ENCODE measurements at places on chromosomes 4 and X.

GRCh38 chrX:45758738-45759397 is 558.2 kb upstream of the DIPK2B start:
- no peak for DNase-seq

- DNase-seq: no peak
These were observed 304.4 kb upstream of the SLIT2 start for GRCh38 chr4:19947349-19947748.

DNA sequence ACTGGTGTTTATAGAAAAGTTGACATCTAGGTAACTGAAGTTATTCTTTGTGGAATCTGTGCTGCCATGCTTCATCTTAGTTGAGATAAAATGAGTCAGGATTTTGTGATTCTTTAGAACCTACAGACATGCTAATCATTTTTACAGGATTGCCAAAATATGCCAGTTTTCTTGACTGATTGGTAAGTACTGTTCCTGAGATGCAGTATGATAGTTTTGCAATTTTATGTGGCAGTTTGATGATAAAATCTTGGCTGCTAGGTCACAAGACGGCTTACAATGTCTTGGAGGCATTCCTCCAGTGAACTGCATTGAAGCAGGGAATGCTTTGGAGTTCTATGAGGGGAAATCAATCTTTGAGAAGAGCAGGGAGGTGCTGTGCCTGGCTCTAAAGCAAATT is 104.4 kb upstream of the ESX1 start:
- DNase-seq: no peak

GRCh38 chr4:1291996-1292702 is 2.5 kb downstream of the MAEA start:
- DNase-seq: peak; percentile 22

DNA sequence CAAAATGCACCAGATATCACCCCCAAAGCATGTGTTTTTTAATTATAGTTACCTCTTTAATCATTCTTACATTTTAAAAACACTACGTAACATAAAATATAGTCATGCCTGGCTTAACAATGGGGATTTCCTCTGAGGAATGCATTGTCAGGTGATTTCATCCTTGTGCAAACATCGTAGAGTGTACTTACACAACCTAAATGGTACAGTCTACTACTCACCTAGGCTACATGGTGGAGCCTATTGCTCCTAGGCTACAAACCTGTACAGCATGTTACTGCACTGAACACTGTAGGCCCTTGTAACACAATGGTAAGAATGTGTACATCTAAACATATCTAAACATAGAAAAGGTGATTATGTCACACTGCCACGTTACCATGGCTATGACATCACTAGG is 208.6 kb downstream of the SPOCK3 start:
- DNase-seq: no peak

GRCh38 chrX:50206753-50207152 is 2.2 kb downstream of the CCNB3 start:
- no peak for DNase-seq

DNA sequence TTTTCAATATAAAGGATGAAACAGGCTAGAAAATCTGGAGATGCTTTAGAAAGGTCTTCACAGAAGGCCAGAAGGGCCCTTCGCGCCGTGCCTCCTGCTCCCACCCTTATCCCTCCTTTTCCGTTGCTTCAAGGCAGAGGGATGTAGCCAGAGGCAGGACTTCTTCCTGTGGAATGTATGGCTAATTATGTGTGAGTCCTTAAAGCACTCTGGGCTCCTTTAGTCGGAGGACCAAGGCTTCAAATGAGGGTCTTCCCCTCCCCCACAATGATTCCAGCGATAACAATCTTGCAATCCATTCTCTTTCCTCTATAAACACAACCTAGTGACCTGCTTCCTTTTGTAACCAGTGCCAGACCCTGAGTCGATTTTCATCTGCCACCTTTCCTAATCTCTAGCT is 103.5 kb downstream of the GPC3 start:
- DNase-seq: no peak

DNA sequence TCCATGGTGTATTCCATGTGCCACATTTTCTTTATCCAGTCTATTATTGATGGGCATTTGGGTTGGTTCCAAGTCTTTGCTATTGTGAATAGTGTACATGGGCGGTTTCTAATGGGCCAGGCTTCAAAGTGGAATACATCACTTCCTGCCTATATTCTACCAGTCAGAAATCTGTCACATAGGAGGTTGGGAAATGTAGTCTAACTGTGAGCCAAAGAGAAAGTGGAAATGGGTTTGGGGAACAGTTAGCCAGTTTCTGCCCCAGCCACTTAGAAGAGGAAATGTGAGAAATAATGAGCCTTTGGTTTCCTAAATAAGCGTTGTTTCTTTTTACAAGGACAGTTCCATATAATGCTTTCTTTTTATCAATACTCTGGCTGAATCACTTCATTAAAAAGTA is 85.1 kb upstream of the AP1S2 start:
- no peak for DNase-seq

- DNase-seq: no peak
These were observed 44.4 kb downstream of the DIAPH2 start for GRCh38 chrX:96729053-96729452.

DNA sequence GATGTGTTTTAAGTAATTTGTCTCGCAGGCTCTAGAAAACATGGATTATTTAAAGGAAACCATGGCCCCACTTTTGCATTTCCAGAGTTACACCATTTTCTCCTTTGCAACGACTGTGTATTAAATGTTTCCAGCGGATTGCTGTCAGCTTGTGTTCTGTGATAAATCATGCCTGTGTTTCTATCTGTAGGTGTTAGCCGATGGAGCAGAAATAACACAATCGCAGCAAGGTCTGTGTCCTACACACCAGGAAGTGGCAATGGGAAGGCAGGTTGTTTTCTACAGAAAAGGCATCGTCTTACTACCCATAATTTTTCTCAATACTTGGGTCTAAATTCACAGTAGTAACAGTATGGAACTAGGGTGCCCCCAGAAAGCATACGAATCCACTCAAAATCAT is 590.1 kb downstream of the NLGN4X start:
- no peak for DNase-seq

DNA sequence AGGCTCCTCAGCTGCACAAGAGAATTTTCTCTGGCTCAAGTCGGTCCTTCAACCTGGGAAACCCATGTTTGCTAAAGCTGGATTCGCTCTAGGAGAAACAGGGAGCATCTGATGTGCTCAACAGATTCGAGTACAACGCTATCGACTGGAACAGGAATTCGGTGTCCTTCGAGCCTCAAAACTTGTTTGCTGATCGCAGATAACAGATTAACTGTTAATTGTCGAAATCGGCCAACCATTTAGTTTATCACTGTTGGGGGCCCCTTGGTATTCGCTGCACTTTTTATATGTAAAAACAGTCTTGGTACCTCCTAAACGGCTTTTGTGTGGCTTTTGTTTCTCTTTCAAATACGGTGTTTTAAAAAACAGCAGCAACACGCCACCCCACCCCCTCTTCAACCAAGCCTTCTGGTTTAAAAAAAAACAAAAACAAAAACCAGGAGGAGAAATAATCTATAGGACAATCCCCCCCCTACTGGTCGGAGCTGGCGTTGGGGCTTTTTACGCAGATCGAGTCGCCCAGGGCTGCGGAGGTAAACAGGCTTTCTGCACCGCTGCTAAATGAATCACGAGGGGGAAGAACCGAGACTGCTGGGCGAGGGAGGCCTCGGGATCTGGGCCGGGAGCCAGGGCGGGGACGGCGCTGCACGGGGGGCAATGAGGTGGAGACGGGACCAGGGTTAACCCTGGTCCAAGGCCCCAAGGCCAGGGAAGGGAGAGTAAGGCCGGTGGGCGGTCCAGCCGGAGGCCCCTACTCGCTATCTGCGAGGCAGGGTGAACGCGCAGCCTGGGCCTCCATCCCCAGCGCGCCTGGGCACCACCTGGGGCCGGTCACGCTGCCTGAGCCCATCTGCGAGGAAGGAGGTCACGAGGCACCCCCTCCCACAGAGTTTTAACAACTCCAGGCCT is 71.7 kb upstream of the BCOR start:
- DNase-seq: peak; percentile 75

DNA sequence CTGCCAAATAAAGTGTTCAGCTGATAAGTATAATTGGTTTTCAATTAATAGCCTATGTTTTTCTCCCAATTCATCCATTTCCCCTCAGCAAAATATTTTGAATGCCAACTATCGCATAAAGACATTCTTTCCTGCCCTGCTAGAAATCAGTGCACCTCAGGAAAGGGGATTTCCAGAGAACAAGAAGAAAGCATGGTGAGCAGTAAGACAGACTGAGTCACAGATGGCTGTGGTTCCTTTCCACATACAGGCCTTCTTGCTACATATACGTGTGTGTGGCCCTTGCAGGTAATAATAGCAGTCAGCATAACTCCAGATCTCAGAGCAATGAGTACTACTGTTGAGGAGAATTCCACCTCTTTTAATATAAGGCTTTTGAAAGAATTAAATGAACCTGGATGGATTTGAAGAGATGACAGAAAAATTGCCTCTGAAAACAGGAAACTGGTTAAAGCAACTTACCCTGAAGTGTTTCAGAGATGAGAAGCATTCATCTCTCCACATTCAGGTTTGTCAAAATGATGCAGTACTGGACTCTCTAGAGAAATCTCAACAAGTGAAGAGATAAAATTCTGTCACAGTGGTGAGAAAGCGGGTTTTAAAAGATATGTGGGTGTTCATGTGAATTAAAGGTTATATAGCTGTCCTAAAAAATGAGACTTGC is 13.6 kb downstream of the GASK1B start:
- DNase-seq: no peak

GRCh38 chrX:39753293-39753996 is 344.3 kb downstream of the BCOR start:
- DNase-seq: no peak

- DNase-seq: peak; percentile 49
These were observed 1.8 kb upstream of the BCORL1 start for GRCh38 chrX:129980540-129981199.

DNA sequence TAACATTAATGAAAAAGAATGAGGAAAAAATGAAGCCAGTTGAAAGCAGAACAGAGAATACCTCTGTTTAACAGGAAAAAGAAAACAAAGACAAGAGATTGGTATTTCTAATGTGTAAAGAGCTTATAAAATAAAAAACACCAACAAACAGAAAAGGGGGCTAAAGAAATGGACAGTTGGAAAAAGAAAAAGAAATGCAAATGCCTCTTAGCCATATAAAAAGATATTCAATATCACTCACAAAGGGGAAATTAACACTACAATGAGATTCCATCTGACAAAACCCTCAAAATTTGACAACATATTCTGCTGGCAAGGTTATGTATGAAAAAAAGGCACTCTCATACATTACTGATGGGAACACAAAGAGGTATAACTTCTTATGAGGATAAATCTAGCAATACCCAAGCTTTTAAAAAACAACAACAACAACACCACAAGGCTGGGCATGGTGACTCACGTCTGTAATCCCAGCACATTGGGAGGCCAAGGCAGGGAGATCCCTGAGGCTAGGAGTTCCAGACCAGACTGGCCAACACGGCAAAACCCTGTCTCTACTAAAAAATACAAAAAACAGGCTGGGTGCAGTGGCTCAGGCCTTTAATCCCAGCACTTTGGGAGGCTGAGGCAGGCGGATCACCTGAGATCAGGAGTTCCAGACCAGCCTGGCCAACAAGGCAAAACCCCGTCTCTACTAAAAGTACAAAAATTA is 75.8 kb downstream of the FRYL start:
- no peak for DNase-seq

DNA sequence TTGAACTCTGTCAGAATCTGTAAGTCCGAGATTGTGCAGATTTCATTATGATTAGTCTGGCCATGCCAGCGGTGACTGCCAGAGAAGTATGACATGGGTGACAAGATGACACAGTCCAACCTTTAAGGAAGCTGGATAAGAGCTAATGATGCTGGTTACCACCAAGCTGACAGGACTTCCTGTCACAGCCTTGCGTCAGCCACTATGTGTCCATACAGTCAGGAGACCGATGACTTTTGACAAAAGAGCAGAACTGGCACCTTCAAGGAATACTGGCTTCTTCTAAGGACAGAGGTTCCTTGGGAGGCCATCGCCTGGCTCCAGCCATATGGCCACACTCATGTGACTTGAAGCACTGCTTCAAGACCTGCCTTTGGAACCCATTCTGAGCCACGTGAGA is 67.2 kb upstream of the TFDP3 start:
- no peak for DNase-seq

- DNase-seq: no peak
These were observed 410.6 kb downstream of the IL1RAPL1 start for GRCh38 chrX:28997706-28998463.

DNA sequence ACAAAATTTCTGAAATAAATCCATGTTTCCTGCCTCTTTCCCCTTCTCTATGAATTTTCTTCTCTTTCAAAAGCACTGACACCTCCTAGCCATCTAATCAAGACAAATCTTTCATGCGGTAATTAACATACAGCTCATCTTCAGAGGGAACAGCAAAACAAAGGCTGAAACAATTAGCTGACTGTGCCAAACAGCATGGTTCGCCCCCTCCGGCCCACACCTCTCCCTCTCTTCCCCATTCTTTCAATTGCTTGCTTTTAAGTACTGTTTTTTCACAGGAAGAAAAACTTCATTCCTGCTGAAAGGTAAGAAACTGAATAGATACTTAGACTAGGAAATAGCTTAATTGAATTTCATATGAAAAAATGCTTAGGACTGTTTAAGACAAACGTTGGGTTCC is 291.1 kb upstream of the NOCT start:
- DNase-seq: no peak

GRCh38 chr4:8121292-8122015 is 37.2 kb downstream of the ABLIM2 start:
- DNase-seq: no peak

GRCh38 chr4:147388018-147388417 is 92.9 kb upstream of the EDNRA start:
- DNase-seq: no peak

DNA sequence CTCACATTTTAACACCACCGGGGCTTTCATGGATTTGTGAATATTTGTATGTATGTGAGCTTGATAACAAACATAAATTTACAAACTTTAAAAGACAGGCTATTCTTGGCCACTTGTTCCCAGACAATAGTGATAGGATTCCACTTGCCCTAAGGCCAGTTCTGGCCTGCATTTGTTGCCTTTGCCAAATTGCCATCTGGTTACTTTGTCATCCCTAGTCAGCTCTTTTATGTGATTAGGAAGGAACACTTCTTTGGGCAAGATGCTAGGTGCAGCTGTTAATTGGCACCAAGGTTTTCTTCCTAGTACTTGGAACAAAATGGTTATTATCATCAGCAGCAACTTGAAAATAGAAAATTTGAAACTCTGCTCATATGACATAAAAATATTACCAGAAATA is 63.3 kb downstream of the CCSER1 start:
- no peak for DNase-seq

- no peak for DNase-seq
These were observed 105.0 kb downstream of the SHROOM3 start for GRCh38 chr4:76539979-76540378.

DNA sequence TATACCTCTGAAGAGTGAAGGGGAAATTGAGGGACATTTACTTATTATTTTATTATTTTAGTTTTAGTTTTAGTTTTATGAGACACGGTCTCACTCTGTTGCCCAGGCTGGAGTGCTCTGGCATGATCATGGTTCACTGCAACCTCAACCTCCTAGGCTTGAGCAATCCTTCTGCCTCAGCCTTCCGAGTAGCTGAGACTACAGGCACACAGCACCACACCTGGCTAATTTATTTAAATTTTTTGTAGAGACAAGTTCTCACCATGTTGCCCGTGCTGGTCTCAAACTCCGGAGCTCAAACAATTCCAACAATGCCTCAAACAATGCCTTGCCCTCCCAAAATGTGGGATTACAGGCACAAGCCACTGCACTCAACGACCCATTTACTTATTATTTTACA is 68.4 kb upstream of the BMP2K start:
- no peak for DNase-seq

- DNase-seq: no peak
These were observed 11.3 kb downstream of the MAGEA1 start for GRCh38 chrX:153190381-153190780.
